ENCODE measurements at places on chromosomes 4 and X.

GRCh38 chr4:14602206-14602605 lies 400.1 kb upstream of the CPEB2 start:
- no peak for DNase-seq

DNA sequence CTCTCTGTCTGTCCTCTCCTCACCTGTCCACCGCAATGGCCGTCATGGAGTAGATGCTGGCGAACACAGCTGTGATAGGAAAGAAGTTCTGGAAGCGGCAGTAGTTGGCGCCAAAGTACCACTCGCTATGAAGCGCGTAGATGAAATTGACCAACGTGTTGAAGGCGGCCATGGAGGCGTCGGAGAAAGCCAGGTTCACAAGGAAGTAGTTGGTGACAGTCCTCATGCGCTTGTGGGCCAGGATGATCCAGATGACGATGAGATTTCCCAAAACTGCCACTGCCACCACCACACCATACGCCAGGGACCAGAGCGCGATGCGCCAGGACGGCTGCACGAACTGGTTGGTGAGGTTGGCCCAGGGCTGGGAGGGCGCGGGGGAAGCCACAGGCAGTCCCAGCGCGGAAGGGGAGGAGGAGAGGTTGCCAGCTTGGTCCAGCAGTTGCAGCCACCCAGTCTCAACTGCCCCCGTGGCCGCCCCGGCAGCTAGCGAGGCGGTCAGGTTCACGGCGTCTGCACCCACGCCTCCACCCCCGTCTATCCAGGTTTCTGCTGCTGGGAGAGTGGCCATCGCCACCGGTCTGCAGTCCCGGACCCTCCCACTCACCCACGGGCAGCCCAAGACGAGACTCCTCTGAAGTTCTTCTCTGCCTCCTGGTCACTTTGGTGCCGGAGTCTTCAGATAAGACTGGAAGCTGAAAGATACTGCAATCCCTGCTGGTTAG lies 518 bp downstream of the TACR3 start:
- DNase-seq = no peak

GRCh38 chr4:54837576-54838140 lies 179.9 kb downstream of the KIT start:
- DNase-seq = no peak

GRCh38 chr4:51943221-51943620 lies 76.9 kb downstream of the LRRC66 start:
- DNase-seq = peak; percentile 44

DNA sequence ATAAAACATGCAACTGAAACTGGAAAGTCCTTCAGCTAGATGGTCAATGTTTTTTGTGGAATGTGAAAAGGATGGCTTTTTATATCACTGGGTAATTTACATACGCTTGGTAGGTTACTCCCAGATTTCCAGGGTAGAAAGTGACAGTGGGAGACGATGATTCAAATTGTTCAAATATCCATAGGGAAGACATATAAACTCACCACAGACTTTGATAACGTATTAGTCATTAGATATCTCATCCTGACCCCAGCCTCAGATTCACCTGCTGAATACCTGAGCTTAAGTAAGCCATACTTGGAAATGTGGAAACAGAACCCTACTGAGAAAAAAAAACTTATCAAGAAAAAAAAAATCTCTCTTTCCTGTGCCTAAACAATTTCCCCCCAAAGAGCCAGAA lies 169.4 kb downstream of the ZNF674 start:
- no peak for DNase-seq

DNA sequence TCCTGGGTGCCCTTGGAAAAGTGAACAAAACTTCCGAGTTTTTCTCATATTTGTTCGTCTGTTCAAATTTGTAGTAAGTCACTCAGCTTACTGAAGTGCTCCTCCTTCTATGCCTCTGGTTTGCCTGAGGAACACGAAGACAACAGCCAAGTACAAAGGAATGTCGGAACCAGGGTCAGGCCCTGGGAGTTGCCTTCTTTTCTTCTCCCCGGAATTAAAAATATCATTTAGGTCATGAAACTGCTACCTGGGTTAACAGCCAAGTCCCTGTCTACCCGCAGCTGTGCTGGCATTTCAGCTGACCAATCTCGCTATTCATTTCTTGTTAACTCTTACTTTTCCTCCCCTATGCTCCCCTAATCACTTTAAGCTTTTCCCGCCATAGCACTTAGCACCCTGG lies 137.6 kb upstream of the TEX13D start:
- DNase-seq = no peak

GRCh38 chrX:9919632-9920172 lies 47.5 kb upstream of the CLDN34 start:
- no peak for DNase-seq

GRCh38 chr4:38179690-38180377 lies 219.6 kb downstream of the PTTG2 start:
- DNase-seq = no peak

DNA sequence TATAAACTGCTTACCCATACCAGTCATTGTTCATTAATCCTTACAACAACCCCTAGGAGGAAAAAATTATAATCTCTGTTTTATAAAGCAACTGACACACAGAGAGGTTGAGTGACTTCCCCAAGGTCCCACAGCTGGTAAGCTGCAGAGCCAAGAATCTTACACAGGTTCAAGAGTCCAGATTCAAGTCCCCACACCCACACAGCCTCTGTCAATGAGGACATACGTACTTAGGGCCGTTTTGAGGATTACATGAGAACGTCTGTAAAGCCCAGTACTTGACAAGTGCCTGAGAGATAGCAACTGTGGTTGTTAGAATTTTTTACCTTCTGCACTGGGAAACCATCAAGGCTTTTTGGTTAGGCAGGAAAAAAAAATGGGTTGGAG lies 556 bp upstream of the SLC25A43 start:
- DNase-seq = no peak

DNA sequence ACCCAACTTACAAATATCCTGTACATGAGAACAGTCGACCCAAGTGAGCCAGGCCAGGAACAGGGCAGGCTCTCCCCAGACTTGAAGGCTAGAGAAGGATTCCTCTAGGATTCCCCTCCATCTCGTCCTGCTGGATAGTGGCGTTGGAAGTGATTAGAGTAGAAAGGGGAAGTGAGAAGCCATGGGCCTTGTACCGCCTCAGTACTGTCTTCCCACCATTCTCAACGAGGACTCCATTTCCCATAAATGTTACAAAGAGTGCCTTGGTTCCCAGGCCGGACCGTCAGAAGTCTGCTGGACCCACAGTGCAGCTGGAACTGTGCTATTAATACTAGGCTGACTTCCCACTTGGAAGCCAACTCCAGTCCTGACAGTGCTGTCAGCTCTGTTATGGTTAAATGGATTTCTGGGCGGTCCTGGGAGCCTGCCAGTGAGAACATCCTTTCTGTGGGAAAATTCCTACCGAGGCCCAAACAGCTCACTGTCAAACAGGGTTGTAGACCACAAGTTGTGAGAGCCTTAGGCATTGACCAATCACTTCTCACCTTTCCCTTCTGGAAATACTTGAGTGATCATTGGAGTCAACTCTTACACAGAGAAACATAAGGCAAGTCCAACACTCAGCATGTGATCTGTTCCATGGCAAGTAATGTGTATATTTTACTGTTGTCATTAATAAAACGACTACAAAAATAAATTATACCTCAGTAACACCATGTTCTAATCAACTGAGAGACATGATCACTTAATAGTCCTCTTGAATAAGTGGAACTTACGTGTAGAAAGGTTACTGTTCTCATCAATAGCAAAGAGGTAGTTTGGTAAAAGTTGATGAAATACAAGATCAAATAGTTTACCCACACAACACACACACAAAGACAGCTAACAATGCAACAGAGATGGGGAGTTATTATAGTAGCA lies 58.4 kb downstream of the AMELX start:
- DNase-seq = peak; percentile 27

DNA sequence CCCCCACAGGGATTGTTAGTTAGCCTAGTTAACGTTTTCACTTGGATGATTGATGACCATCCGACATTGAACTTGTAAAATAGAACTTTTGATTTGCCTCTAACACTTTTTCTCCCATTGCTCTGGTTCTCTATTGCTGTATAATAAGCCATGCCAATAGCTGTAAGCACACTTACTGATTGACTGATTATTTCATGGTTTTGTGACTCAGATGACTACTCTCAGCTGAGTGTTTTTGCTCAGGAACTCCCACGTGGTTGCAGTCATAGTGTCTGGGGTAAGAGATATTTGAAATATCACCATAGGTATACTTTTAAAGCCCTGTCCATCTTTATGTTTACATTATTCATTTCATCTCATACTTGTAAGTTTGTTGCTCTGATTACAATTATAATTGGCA lies 1285.5 kb downstream of the STIM2 start:
- DNase-seq = no peak

DNA sequence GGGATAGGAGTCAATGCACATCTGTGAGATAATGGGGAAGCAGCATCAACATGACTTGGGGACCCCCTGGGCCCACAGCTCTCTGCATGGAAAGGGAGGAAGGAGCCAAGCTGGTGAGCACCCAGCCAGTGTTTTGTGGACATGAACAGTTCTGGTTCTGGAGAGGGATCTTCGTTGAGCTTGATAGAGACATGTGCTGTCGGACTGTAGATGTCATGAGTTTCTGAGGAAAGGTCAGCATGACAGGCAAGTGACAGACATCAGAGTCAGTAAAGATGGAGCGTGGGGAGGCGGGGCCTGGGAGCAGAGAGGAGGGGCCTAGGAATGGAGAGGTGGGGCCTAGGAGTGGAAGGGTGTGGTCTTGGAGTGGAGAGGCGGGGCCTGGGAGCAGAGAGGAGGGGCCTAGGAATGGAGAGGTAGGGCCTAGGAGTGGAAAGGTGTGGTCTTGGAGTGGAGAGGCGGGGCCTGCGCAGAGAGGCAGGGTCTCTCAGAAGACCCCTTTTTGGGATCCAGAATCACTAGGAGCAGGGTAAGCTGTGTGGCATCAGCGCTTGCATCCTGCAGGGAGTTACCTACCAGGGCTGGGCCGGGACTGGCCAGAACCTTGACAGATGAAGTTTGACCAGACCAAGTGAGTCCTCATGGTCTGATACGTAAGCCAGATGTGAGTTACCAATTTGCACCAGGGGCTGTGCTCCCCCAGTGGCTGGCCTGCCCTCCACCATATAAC lies 33.7 kb downstream of the PIGG start:
- no peak for DNase-seq

GRCh38 chrX:31021537-31021936 lies 50.3 kb downstream of the FTHL17 start:
- DNase-seq = no peak

DNA sequence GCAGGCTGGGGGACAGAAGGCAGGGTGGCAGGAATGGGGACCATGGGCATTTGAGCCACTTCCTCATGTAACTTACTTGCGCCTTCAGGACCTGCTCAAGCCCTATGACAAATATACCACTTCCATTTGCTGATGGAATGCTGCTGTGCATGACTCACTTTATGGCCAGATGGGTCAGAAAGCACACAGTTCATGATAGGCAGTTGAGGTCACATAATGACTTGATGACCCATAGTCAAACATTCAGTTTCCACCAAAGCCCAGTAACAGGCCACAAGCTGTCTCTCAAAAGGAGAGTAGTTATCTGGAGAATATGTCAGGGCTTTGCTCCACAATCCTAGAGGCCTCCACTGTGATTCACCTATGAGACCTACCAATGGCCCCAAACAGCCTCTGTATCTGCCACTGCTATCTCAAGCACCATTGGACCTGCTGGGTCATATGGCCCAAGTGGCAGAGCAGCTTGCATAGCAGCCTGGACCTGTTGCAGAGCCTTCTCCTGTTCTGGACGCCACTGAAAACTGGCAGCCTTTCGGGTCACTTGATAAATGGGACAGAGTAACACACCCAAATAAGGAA lies 5.3 kb upstream of the PAPSS1 start:
- no peak for DNase-seq

DNA sequence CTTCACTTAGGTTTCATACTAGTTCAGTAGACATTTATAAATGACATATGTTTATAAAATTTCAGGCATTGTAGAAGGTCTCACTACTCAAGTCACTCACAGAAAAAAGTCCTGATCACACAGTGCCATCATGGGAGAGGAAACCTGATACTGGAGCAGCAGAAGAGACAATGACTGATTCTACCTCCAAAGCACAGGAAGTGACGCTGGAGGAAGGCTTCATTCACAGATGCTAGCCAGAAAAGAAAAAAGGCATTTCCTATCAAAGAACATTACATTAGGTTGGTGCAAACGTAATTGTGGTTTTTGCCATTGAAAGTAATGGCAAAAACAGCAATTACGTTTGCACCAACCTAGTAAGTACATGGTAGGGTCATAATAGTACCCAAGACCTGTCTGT lies 79.5 kb downstream of the RASGEF1B start:
- no peak for DNase-seq

DNA sequence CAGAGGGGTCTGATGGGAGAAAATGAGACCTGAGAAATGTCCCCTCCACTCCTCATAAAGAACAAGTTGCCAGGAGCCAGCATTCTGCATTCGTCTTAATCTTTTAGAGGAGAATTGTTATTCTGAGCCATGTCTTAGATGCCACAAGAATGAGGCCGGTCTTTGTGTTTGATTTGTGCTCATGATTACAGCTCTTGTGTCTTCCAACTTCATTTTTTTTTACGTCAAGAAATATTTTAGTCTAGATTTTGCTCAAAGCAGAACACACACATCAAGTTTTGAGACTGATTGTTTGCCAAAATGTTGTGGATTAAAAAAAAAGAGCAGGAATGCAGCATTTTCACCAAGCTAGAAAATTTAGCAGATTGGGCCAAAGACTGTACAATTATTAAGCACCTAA lies 130.6 kb upstream of the PITX2 start:
- DNase-seq = no peak

DNA sequence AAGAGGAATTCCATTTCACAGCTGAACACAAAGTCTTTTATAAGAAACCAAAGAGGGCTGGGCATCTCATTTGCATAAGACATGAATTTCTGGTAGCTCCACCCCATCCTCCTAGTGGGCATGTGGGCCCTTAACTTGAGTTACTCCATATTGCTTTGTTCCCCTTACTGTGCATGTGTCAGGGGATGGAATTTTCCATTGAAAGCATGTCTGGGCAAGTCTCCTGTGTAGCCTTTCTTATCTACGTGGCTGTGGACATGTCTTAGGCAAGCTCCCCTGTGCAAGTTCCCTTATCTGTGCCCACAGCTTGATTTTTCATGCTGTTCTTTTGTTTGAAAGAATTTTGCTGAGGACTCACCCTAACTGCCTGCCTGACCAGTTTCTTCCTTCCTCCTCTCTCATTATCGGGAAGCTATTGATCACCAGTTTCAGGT lies 123.5 kb upstream of the JADE1 start:
- no peak for DNase-seq

GRCh38 chrX:94600077-94600476 lies 926.1 kb downstream of the FAM133A start:
- no peak for DNase-seq

GRCh38 chrX:97211070-97211469 lies 327.4 kb downstream of the RPA4 start:
- DNase-seq = no peak

- DNase-seq = no peak
Measured at GRCh38 chr4:94396984-94397383, 54.3 kb upstream of the HPGDS start.

- DNase-seq = no peak
Measured at GRCh38 chrX:145609951-145610511, 207.6 kb upstream of the SLITRK2 start.

GRCh38 chr4:76339364-76339763 lies 32.8 kb downstream of the STBD1 start:
- DNase-seq = no peak

Data from AG09309 (cell line).